ENCODE measurements at places on chromosomes 5 and 9.

- DNase-seq, result no peak
Measured at GRCh38 chr5:151234476-151235238, 10.8 kb upstream of the CCDC69 start.

DNA sequence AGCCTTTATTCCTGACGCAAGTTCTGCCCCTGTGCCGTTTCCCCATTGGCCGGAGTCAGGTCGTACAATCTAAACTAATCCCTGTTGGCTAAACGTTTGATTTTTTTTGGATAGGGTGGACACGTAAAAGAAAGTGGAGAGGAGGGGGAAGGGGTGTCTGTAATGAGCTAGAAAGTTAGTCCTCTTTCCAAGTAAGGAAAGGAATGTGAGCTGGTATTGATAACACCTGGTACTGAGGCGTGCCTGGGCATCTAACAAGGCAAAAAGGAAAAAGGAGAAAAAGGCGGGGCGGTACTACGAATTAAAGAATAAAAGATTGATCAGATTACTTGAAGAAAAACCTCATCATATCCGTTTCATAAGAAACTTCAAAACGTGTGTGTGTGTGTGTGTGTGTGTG lies 665.2 kb downstream of the ANXA1 start:
- DNase-seq, result no peak

DNA sequence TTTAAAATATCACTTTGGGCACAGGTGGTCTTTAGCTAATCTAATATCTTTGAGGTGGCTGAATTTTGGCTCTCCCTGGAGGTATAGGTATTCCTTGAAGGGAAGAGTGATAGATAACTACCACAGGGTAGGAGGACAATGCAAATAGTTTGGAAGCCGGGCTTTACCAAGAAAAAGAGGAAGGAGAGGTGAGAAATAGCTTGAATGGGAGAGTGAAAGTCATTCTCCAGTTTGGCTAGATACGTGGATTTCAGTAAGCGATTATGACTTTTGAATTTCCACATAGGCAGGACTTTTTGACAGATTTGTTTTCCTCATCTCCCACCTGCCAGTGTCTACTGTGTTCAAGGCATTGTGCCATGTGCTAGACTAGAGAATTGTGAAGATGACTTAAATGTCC lies 45.5 kb downstream of the RASA1 start:
- no peak for DNase-seq

DNA sequence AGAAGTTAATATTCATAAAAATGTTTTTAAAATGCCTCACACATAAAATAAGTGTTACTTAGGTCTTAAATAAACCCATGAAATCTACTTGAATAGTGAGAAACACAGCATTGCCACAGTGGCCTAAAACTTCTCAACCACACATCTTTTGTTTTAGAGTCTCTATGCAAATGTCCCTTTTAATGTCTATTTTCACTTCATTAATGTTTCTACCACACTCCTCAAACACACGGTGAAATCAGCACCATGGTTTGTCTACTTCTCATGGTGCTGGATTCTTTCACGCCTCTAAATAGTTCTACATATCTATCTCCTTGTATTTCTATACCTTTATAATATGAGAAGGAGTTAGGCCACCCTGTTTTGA lies 111.2 kb downstream of the EDIL3 start:
- no peak for DNase-seq

DNA sequence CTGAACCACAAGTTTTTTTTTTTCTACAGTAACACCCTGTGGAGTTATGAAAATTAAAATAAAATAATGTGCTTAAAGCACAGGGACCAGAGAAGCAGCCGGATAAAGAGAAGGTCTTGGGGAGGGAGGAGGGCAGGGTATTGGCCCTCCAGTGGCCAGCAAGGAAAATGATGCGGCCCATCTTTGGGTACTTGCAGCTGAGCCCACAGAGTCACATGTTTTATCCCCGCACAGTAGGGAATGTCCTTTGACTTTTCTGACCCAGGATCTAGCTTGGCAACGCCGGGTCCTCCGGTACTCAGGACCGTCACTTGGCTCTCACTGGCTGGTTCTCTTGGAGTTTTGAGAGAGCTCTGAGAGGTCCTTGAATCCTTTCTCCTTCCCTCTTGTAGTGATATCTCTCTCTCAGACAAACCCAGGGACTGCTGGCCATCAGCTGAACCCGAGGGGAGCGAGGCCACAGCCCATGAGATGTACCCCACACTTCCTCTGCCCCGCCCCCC lies 35.3 kb upstream of the HSPA9 start:
- DNase-seq, result no peak

- no peak for DNase-seq
Measured at GRCh38 chr5:129400395-129400983, 59.6 kb upstream of the ADAMTS19 start.
